ENCODE measurements at places on chromosomes 6 and 20.

GRCh38 chr6:46530896-46531295, 39.6 kb upstream of the RCAN2 start:
- no peak for DNase-seq

DNA sequence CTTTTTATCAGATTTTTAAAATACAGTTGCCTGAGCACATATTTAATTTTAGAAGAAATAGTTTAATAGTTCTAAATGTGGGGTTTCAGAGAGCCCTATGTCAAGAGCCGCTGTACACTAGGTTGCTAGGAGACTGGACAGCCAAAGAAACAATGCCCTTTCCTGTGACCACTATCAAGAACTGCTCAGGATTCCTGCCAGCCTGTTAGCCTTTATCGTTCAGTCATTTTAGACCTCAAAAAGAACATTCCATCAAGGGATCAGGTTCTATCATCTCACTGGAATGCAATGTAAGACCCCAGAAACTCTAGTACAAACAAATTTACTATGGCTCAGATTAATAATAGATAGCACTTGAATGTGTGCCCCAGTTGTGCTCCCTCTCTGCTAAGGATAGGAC, 181.2 kb upstream of the CCN2 start:
- no peak for DNase-seq

GRCh38 chr20:43576108-43576507, 14.6 kb upstream of the IFT52 start:
- no peak for DNase-seq

- DNase-seq: no peak
These were observed 728 bp downstream of the TMC2 start for GRCh38 chr20:2537101-2537500.

DNA sequence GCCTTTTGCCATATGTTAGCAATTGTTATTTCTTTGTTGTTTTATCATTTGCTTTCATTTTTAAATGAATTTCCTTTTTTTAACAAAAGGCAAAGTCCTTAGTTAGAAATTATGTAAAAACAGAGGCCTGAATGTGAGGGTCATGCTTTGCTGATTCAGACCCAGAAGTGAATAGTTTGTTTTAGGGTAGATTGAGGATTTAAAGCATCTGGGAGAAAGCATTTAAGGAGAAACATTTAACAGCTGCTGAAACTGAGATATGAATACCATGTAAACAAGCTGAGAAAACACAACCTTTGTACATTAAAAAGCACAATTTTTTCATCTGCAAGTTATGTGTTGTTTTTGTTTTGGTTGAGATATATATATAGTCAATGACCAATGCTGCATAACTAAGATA, 8.0 kb downstream of the HTR1B start:
- no peak for DNase-seq

DNA sequence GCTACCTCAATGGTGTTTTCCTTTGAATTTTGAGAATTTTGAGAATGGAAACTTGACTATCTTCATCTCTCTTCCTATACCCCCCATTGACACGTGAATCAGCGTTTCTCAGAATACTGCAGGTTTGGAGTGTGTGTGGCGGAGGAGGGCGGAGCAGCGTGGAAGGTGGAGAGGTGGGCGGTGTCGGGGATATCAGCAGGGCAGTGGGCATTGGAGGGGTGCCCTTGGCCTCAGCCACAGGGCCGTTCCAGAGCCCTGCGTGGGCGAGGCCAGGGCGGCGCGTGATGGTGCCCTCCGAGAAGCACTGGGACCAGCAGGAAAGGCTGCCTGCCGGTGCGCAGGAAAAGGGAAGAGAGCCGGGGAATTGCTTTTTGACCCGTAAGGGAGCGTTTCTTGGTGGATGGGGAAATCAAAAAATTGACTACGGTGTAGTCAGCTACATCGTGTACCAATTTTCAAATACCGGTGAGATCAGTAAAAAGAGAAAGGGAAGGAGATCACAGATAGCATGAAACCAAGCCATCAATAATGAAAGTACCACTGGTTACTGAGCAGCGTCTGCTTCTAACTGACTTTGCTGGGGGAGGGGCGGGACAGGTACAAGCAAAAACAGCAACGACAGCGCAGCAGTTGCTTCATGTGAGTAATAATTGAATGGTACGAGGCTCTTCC, 82.7 kb upstream of the DUSP22 start:
- DNase-seq: peak; percentile 87

- no peak for DNase-seq
These were observed 6.6 kb upstream of the SPO11 start for GRCh38 chr20:57323034-57323433.

DNA sequence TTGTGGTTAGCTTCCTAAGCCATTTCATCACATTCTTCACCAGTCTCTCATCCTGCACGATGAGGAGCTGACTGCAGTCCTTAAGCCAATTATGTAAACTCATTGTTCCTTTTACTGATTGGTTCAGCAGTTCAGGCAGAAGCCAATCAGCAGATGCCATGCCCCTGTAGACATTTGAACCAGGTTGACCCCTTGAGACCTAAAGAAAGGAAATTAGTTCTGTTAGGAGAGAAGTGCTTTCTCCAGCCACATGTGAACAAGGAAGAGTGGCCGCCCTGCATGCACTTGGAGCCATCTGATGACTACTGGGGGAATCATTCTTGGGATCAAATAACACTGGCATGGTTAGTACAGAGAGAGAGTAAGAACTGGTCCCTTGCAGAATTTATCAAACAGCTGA, 535.2 kb upstream of the ID4 start:
- DNase-seq: no peak

- no peak for DNase-seq
These were observed 128.8 kb upstream of the CD93 start for GRCh38 chr20:23214903-23215302.

- DNase-seq: no peak
These were observed 718.9 kb downstream of the EYS start for GRCh38 chr6:64988148-64988547.

GRCh38 chr20:10109641-10110040, 74.9 kb downstream of the ANKEF1 start:
- no peak for DNase-seq
